ENCODE measurements at places on chromosomes 12 and 14.
A peak's percentile ranks its signal among the peaks of the same experiment; 100 is the strongest.

- no peak for DNase-seq
These were observed 61.8 kb downstream of the RCOR1 start for GRCh38 chr14:102654298-102654697.

GRCh38 chr14:53743371-53743770 is 213.3 kb downstream of the BMP4 start:
- DNase-seq: no peak

DNA sequence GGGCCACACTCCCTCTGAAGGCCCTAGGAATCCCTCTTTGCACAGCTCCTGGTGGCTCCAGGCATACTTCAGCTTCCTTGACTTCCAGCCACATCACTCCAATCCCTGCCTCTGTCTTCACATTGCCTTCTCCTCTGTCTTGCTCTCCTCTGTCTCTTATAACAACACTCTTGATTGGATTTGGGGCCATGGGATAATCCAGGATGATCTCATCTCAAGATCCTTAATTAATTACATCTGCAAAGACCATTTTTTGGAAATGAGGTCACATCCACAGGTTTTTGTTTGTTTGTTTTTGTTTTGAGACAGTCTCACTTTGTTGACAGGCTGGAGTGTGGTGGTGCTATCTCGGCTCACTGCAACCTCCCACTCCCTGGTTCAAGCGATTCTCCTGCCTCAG is 88.7 kb downstream of the TMTC1 start:
- no peak for DNase-seq

DNA sequence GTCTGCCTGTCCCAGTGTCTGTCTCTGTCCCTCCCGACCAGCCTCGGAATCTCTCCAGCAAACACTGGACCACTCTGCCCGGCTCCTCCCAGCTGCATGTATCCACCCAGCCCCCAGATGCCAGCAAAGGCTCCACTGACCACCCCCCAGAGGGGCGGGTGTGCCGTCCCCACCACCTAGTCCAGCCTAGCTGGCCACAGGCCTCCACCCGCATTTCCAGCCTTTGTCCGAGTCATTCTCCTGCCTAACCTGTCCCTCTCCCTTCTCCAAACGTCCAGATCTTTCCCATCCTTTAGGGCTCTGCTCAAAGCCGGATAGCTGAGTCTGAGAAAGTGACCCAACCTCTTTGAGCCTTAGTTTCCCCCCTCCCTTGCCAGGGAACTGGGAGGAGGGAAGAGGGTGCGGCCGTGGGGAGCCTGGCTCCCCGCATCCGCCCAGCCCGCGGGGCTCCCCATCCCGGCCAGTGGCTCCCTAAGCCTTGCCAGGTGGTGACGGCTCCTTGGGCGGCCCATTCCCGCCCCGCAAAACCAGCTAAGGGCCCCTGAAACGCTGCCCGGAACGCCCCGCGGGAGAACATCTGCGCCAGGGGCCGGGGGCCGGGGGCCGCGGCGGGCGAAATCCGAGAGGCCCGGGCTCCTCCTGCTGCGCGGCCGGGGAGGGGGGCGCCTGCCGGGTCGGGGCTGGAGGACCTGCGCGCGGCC is 34.6 kb upstream of the ANKRD9 start:
- no peak for DNase-seq

DNA sequence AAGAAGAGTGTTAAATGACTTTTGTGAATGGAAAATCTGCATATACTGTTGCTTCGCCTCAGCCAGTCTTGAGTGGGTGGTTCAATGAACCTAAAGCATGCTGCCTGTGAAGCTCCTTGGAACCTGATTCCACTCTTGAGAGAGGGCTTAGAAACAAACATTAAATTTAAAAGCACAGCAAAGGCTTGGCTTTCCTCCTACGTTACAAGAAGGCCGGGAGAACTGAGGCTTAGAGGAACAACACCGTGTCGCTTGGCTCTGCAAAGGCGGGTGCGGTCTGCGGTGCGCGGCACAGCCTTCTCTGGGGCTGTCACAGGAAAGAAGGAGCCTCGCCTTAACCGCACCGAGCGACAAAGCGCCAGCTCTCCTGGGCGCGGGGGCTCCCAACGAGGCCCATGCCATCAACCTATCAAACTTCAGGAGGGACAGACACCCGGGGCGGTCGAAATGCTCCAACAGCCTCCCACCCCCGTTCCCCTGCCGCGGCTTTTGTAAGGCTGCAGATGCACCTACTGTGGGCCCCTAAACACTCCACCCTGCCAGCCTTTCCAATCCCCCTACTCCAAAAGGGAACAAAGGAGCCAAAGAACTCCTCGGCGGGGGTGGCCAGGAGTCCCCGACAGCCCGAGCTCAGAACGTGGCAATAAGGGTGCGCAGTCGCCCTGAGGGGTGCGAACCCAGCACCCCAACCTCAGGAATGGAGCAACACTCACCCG is 729 bp downstream of the OSBPL8 start:
- peak; percentile 30 for DNase-seq

DNA sequence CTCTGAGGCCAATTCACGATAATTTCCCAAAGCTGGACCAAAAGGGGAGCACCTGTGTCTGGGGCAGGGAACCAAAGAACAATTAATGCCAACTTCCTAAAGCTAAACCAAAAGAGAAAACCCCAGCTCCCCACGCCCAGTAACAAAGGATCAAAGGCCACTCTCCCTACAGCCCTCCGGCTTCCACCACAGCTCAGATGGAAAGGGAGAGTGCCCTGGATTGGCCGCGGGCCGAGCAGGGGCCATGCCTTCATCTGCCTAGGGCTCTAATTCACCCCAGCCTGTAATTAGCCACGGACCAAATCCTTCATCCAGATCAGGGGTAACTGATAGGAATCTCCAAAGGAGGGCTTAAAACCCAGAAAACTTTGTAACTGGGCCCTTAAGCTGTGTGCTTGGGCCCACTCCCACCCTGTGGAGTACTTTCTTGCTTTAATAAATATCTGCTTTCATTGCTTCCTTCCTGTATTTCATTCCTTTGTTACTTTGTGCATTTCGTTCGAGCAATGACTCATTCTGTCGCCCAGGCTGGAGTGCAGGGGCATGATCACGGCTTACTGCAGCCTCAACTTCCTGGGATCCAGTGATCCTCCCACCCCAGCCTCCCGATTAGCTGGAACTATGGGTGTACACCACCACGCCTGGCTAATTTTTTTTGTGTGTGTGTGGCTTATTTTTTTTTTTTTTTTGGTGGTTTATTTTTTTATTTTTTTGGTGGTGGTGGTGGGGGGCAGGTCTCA is 65.5 kb upstream of the PPP4R3A start:
- no peak for DNase-seq

DNA sequence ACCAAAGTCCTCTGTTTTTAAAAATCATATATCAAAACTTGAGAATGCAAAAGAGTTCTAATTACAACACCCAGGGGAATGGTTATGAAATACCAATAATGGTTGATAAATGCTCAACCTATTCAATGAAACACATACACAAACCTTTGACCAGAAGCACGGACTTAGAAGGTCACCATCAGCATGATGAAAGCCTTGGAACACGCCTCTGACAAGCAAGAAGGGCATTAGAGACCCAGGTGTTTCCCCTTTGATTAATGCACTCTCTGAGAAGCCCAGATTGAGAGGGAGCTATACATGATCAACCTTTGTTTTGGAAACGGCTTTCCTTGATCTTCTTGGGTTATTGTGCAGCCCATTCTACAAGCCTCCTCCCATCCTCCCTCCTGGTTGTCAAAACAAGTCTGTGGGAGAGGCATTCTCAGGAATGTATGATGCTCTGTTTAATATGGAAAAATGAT is 69.0 kb downstream of the ZFP36L1 start:
- DNase-seq: no peak

- no peak for DNase-seq
These were observed 44.1 kb downstream of the PRIMA1 start for GRCh38 chr14:93744176-93744575.

Measured in right renal pelvis (tissue), 4 donors.